ENCODE measurements at places on chromosomes 5 and 9.

- DNase-seq: no peak
These were observed 265.1 kb downstream of the ARL15 start for GRCh38 chr5:54045077-54045792.

DNA sequence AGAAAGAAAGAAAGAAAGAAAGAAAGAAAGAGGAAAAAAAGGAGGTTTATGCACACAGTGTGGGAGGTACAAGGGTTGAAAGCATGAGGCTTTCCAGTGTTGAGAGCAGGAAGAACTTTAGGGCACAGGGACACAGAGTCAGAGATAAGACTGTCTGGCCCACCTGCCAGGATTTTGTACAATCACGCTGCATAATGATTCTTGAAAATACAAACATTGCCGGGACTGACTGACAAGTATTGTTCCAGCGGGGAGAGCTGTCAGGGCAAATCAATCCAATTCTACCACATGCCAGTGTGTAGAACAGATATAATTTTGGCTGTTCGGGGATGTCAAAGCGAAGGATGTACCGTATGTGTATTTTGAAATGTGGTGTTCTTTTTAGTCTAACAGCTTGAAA, 254.7 kb downstream of the NTRK2 start:
- no peak for DNase-seq

DNA sequence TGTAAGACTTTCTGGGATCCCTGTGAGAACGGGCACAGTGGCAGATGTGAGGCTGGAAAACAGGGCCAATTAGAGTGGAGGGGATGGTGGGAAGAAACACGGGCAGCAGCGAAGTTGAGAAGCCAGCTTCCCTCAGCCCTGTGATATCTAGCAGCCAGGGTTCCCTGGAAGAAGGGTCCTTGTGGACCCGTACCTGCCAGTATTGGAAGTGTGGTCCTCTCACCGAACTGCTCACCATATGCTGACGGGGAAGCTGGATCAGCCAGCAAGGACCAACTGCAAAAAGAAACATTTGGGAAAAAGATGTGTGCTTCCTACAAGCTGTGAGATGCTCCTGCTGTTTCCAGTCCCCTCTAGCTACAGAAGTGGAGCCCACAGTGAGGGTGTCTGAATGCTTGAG, 13.6 kb downstream of the CKMT2 start:
- no peak for DNase-seq

- DNase-seq: no peak
These were observed 226.5 kb downstream of the TAF11L14 start for GRCh38 chr5:17860660-17861315.

GRCh38 chr9:84379740-84380139, 39.2 kb upstream of the SLC28A3 start:
- no peak for DNase-seq

DNA sequence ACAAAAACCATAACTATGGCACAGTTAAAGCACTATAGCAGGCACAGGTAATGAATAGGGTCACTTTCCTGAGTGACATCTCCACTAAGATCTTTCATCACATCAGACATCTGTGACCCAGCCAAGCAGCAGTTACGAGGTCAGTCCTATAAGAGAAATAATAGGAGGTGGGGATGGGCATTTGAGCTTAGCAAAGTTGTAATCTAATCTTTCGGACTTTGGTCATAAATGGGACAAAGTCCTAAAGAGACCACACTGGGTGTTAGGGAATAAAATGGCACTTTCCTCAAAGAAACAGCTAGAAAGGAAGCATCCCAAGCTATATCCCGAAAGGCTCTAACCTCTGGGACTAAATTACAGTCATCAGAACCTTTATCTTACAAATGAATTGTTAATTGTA, 432.2 kb downstream of the PIK3R1 start:
- no peak for DNase-seq

- DNase-seq: no peak
These were observed 195.7 kb downstream of the GAPVD1 start for GRCh38 chr9:125457357-125457756.

DNA sequence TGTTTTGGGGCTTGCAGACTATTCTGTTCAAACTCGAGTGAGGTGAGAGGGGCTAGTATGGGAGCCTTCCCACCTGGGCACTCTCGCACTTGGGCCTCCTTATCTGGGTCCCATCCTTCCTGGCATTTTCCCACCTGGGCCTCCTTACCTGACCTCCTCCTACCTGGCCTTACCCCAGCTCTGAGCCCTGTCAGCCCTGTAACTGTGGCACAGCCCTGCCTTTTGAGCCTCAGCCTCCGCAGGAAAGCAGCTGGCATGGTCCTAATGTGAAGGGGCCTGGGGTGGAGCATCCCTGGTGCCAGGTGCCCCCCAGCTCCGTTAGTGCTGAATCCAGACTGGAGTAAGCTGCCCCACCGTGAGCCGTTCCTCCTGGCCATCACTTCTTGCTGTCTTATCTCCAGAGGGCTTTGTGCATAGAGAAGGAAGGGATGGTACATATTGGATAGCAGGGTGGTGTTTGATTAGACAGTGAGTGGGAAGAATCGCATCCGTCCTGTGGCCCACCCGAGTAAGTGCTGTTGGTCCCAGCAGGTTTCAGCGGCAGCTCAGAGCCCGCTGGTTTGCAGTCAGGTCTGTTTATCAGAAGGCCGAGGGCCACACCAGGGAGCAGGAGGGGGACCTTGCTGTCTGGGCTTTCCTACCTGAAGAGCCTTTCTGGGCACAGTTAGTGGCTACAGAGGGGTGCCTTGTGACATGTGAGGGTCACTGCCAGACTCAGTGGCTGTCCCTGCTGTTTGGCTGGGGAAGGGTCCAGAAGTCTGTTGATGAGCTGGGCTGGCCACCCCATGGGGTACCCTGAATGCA, 76.5 kb downstream of the WNK2 start:
- no peak for DNase-seq

DNA sequence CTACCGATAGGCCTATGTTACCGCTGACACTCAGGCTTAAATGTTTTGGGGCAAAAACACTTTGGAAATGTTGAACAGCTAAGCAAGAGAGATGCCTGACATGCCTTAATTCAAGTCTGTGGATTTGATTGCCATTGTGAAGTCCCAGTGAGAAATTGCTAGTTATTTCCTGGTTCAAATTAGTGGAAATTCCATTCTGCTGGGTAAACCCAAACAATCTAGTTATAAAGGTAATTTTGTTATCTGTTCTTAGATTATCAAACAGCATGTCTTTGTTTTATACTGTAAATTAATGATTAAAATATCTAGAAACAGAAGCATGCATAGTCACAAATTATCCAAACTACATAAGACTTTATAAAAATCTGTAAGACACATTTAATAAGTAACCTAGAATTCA, 96.6 kb downstream of the PJA2 start:
- no peak for DNase-seq

GRCh38 chr5:73189871-73190376, 16.9 kb downstream of the TMEM174 start:
- peak; percentile 39 for DNase-seq

DNA sequence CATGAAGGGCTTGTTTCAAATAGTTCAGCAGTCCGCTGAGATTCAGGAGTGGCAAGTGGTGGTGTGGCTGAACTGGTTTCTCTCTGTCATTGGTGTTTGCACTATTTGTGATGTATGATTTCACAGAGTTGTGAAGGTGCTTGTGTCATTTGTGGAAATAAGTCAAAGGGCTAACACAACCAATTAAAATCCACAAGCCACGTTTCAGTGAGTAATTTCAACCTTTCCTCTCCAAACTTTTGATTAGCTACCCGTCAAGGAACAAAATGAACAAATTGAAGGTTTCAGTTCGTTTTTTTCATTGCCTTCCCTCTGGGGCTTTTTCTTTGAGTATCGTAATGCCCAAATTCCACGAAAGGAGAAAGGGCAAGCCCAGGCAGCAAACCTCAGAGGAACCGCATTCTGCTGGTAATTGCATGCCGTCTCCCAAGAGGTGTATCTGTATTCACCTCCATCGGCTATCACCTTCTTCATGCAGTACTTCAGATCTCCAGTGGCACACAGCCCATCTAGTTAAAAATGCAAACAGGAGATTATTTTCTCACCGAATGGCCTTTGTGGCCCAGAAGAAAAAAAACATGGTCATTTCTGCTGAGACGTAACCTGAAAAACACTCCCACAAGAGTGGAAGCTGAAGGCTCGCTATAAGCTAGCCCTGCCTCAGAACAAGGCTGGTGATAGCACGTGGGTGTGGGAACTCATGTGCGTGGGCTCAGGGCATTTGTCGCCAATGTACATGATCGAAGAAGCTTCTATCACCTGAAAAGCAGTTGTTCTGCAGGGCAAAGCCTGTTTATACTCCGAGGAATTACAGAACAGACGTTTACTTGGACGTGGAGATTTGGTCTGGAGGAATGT, 197.1 kb downstream of the NR3C1 start:
- no peak for DNase-seq

- DNase-seq: no peak
These were observed 545.2 kb downstream of the CSNK1G3 start for GRCh38 chr5:124056991-124057723.

GRCh38 chr9:128979111-128979510, 31.6 kb downstream of the NUP188 start:
- no peak for DNase-seq

DNA sequence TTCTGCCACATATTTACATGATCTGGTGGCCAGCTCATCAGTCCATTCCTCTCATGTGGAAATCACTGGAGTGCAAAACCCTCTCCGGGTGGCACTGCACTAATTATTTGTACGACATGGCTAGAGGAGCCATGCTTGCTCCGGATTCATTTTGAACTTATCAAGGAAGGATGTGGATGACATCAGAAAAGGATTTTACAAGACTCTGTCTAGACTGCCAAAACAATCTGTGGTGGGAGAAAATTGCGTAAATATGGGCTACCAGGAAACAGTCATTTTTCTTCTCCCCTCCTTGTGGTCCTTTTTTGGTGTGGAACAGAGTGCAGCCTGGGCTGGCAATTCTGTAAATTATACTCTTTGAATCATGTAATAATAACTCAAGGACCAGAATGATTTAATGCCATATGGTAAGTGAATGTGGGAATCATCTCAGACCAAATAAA, 123.4 kb upstream of the IFNE start:
- no peak for DNase-seq

DNA sequence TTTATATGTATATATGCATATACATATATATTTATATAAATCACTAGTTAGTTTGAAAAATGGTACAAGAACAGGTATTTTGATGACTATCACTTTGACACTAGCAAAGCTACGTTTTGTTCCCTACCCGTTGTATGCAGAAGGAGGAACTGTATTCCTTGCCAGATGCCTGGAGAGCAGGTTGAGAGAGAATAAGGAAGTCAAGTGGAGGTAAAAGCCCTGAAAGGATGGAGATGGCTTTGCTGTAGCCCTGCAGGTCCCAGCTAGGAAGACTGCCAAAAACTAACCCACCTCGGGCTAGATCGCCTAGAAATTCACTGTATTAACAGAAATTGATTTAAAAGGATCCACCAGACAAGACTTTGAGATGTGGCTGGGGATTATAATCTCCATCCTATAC, 229.3 kb downstream of the RFX3 start:
- DNase-seq: no peak

DNA sequence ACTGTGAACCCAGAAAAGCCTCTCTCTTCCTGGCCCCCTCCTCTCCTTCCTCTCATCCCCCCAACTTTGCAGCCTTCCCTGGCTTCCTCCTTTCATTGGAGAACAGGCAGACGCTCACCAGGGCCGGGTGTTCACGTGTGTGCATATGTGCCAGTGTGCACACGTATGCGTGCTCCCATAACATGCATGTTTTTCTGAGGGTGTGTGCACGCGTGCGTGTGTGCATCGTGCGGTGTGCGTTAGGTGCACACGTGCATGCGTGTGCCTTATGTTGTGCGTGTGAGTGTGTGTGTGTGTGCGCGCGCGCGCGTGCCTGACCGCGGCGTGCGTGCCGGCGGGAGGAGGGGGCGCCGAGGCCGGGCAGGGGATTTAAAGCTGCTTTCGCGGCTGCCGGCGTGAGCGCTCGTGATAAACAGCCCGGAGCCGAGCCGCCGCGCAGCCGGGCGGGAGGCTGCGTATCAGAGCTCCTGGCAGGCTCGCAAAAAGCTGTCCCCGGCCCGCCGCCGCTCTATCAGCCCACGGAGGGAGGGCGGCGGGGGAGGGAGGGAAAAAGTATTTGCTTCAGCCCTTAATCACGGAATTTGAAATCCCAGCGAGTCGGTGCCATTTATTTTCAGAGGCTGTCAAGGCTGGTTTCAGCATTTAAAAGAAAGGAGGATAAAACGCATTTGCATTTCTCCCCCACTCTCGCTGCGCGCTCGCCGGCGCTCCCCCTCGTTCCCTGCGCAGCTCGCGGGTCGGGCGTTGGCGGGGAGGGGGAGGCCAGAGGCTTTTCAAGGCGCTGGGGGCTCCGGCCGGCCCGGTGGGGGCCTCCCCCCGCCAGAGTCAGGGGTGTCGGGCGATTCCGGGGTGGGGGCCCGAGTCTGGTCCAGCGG, 183.9 kb downstream of the C9orf50 start:
- no peak for DNase-seq

DNA sequence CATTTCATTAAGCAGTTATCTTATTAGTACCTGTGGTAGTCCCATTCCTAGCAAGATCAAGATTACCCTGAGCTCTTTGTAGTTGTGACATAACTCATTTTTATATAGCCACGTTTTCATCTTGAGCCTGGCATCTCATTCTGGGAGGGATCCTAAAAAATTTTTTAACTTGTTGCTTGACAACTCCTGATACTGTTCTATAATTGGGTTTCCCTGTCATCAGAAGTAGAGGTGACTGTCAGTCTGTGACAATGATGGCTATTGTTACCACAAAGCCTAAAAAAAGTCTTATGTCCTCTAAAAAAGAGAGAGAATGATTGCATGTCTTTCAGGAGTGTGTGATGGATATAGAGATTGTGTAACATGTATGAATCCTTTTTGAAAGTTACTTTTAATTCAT, 164.8 kb downstream of the SGCD start:
- DNase-seq: no peak

GRCh38 chr5:32383065-32383464, 61.5 kb downstream of the ZFR start:
- no peak for DNase-seq

GRCh38 chr5:2910401-2911175, 159.1 kb upstream of the IRX2 start:
- no peak for DNase-seq

DNA sequence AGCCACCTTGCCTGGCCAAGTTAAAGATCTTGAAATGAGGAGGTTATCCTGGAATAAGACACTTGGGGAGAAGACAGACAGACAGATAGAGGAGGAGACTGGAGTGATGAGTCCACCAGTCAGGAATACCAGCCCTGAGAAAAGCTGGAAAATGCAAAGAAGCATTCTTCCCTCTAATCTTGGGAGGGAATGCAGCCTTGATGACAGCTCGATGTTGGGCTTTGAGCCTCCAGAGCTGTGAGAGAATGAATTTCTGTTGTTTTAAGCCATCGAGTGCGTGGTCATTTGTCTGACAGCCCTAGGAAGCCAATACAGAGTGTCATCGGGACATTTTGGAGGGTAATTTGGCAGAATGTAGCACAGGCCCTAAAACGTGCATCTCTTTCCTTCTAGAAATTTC, 199.1 kb upstream of the IER5L start:
- no peak for DNase-seq

Data from H54 (cell line).